ENCODE measurements at places on chromosomes 5 and 9.
A peak's percentile ranks its signal among the peaks of the same experiment; 100 is the strongest.

- DNase-seq, result no peak
Observed at GRCh38 chr5:149782895-149783586, 52.9 kb downstream of the PPARGC1B start.

DNA sequence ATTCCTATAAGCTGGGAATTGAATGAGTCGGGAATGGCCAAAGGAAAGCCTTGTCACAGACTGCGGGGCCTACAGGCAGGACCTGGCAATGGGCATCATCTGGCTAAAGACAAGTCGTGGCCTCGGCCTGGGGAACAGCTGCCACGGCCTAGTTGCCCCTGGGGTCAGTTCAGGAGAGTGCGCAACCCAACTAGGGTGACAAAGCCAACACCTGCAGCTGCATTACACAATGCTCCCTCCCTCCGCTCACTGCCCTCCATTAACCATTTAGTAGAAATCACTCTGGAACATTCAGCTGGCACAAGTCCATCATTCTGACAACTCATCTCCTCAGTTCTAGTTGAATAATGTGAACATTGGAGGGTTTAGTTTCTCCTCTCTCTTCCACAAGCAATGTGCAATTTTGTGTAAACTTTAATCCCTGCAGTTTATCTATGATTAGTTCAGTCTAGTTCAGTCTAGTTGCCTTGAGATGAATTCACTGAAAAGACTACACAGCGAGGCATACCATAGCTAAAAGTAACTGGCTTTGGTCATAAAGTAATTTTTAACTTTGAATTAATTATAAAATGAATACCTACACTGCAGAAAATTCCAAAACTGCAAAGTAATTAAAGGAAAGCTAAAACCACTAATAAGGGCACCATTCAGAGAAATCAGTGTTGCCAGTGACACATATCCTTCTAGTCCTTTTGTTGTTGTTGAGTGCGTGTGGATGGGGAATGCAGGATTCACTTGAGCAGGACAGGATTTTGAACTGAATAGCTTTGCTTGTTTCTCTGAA lies 5.1 kb downstream of the GLDC start:
- DNase-seq, result no peak

GRCh38 chr5:16784843-16785791 lies 151.0 kb downstream of the MYO10 start:
- DNase-seq, result no peak

DNA sequence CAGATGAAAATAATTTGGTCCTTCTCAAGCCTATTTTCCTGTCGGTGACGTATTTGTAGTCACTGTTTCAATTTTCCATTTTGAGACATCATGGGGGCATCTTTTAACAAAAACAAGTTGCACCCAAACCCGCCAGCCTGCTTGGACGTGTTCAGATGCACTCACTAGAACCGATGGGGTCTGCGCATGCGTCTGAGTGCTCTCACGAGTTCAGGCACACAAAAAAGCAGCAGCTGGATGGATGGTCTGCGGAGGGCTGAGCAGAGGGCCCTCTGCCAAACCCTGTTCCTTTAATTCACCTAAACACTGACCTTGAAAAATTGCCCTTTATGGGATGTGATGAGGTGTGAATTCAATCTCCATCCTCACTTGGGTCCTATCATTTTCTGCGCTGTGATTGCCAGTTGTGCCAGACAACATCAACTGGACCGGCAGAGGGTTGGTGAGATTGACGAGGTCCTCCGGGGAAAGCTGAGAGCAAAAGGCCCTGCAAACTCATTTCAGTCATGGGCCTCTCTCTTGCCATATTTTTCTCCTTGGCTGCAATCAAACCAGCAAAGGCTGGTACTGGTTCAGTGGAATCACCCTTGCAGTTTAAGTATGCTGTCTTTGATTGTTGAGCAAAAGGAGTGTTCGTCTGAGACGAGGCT lies 251.9 kb downstream of the NFIB start:
- DNase-seq, result peak; percentile 33

GRCh38 chr5:135208903-135209721 lies 175.1 kb upstream of the PITX1 start:
- no peak for DNase-seq

DNA sequence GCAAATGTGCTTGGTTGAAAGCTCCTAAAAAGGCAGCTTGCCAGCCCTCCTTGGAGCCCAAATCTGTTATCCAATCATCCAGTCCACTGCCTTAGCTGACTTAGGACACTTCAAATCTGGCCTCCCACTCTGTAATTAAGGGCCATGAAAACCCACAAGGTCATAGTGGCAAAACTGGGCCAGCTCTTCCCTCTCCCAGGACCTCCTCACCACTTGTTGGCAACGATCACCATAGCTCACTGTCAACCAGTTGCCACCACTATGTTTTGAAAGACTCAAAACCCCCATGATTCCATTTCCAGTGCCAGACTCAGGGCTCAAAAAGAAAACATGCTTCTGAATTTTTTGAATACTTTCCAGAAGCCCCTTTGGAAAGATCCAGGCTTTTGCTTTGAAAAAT lies 107.5 kb downstream of the NREP start:
- DNase-seq, result no peak
